Esophagus muscularis mucosa (tissue), 4 donors: ENCODE measurements at places on chromosomes 4 and X.

GRCh38 chr4:169869490-169869889 lies 111.7 kb upstream of the HPF1 start:
- no peak overlapping the region for H3K4me3 ChIP-seq
- no peaks in the 10 kb centered on the region for H3K36me3 ChIP-seq
- H3K27me3 ChIP-seq, result no peaks in the 10 kb centered on the region
- no peak for DNase-seq
- no peak overlapping the region for H3K27ac ChIP-seq
- H3K4me1 ChIP-seq, result no peaks in the 10 kb centered on the region

DNA sequence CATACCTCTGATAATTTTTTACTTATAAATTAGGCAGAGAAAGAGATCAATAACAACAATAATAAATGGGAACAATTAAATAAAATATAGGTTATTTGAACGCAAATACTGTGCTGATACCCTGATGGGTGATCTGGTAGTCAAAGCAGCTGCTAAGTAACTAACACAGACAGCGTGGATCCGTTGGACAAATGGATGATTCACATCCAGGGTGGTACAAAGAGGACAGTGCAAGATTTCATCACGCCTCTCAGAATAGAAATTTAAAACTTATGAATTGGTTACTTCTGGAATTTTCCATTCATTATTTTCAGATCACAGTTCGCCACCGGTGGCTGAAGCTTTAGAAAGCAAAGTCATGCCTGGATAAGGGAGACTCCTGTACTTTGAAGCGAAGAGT lies 1066.0 kb upstream of the ADGRL3 start:
- no peak overlapping the region for H3K4me3 ChIP-seq
- no peak for DNase-seq
- H3K27me3 ChIP-seq, result no peaks in the 10 kb centered on the region
- no peak overlapping the region for H3K27ac ChIP-seq
- no peaks in the 10 kb centered on the region for H3K36me3 ChIP-seq

- H3K4me1 ChIP-seq, result peaks cover 28% of the 10 kb centered on the region
- DNase-seq, result no peak
- no peaks in the 10 kb centered on the region for H3K36me3 ChIP-seq
- H3K27ac ChIP-seq, result no peak overlapping the region
- no peaks in the 10 kb centered on the region for H3K27me3 ChIP-seq
- H3K4me3 ChIP-seq, result no peak overlapping the region
Measured at GRCh38 chr4:173191623-173192041, 23.0 kb downstream of the GALNT7 start.

DNA sequence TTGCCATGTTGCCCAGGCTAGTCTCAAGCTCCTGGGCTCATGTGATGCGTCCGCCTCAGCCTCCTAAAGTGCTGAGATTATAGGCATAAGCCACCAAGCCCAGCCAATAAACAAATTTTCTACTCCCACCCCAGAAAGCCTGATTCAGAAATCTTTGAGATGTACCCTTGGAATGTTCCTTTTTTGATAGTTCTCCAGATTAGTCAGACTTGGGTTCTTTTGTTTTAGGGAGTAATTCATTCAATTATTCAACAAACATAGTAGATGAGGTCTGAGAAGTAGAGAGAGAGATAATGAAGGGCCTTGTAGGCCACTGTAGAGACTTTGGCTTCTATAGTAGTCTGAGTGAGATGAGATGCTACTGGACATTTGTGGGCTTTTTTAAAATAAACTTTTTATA lies 27.8 kb downstream of the RP2 start:
- no peaks in the 10 kb centered on the region for H3K27me3 ChIP-seq
- no peak overlapping the region for H3K27ac ChIP-seq
- H3K36me3 ChIP-seq, result no peaks in the 10 kb centered on the region

DNA sequence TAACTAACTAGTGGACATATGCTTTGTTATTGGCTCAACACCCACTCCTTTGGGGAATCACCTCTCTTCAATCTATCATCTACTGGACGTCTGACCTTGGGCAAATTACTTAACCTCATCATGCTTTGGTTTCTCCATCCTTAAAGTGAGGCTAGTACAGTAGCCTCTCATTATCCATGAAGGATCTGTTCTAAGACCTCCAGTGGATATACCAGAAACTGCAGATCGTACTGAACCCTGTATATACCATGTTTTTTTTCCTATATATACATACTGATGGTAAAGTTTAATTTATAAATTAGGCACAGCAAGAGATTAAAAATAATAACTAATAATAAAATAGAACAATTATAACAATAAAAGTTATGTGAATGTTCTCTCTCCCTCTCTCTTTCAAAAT lies 56.2 kb downstream of the HMGB3 start:
- no peak for DNase-seq
- no peaks in the 10 kb centered on the region for H3K4me1 ChIP-seq
- no peaks in the 10 kb centered on the region for H3K27me3 ChIP-seq
- H3K36me3 ChIP-seq, result no peaks in the 10 kb centered on the region

- H3K4me3 ChIP-seq, result no peak overlapping the region
- no peak for DNase-seq
- H3K4me1 ChIP-seq, result no peaks in the 10 kb centered on the region
- no peak overlapping the region for H3K27ac ChIP-seq
- H3K36me3 ChIP-seq, result no peaks in the 10 kb centered on the region
- no peaks in the 10 kb centered on the region for H3K27me3 ChIP-seq
Measured at GRCh38 chrX:32842053-32842452, 369.3 kb downstream of the DMD start.

GRCh38 chrX:68204521-68205038 lies 228.7 kb downstream of the OPHN1 start:
- no peaks in the 10 kb centered on the region for H3K4me1 ChIP-seq
- no peak overlapping the region for H3K27ac ChIP-seq
- no peak for DNase-seq
- no peaks in the 10 kb centered on the region for H3K27me3 ChIP-seq
- peaks cover 7% of the 10 kb centered on the region for H3K36me3 ChIP-seq
- no peak overlapping the region for H3K4me3 ChIP-seq
